ENCODE measurements at places on chromosomes 11 and 22.

GRCh38 chr11:85726381-85726780, 40.4 kb upstream of the CCDC89 start:
- DNase-seq = no peak

GRCh38 chr11:16418428-16419097, 62.2 kb upstream of the SOX6 start:
- DNase-seq = no peak

DNA sequence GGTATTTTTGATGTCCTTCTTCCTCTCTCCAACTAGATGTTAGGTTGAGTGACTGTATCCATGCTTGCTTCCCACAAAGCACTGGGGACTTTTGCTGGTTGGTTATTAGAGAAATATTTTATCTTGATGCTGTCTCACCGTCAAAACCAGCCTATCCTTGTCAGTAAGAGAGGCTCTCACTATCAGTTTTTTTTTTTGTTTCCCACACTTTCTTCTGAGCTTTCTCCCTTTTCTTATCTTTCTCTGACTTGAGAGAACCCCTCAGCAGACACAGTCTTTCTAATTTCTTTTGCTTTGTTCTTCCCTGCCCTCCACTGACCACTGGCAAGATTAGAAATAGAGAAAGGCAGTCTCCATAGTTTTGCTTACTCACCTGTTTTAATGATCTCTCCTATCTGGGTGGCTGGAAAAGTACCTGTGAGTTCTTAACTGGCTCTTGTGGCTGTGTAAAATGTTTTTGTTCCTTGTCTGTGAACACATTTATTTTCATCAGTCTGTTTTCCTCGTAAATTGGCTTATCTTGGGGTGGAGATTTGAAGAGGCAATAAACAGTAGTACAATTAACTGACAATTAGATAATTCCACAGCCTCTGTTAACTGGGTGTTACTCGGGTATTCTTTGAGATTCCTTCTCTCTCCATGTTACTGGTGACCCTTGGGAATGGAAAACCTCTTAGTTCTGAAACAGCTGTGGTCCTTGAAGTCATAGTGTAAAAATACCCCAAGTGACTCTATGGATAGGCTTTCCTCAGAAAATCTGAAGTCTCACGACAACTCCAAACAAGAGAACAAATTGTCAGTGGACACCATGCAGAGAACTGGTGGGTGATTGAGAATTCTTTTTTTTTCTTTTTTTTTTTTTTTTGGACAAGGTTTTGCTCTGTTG, at the start of gene NXPE1:
Gene NXPE1 (minus strand): TSS at position 457 of the 886 bp plus-strand sequence. CDS start 8,680 bp downstream, outside the sequence.
- peak; percentile 8 for DNase-seq

DNA sequence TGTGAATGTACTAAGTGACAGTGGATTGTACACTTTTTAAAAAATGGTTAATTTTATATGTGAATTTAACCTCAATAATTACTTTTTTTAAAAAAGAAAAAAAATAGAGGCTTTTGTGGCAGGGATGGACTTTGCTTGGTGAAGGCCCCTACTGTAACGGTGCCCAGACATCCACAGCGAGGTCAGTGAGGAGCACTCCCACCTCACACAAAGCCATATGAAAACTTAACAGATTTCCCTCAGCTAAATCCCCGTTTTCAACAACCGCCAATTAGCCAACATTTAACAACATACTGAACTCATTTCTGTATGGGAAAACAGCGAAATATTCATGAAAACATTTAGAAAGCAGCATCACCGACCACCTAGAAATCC, 642 bp upstream of the C11orf58 start:
- peak; percentile 28 for DNase-seq

DNA sequence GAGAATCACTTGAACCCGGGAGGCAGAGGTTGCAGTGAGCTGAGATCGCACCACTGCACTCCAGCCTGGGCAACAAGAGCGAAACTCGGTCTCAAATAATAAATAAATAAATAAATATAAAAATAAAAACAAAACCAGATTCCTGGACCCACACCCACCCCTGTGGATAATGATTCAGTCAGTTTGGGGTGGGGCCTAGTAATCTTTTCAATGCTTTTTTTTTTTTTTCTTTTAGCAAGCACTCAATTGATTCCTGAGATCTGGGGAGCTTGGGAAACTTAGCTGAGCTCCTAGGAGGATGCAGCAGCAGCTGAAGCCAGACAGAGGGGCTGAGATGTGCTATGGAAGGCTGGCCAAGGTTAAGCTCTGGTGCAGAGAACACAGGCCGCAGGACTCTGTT, 4.6 kb upstream of the PC start:
- no peak for DNase-seq

DNA sequence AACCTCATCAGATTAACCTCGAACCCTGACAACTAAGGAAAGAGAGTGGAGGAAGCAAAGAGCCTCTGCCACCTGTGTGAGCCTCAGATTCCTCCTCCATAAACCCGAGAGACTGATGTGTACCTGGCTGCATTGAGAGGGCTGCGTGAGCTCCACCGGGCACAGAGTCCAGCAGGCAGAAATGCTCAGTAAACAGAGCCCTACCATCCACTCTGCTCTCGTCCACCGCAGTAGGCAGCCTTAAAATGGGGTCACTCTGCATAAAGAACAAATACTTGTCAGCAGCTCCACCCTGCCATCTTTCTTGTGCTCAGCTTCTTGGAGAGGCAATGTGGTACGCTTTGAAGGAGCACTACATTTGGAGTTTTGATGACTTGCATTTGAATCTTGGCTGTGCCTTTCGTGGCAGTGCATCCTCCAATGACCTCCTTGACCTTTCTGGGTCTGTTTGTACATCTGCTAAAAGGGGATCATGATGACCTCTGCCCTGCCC, 43.0 kb upstream of the CD5 start:
- no peak for DNase-seq

DNA sequence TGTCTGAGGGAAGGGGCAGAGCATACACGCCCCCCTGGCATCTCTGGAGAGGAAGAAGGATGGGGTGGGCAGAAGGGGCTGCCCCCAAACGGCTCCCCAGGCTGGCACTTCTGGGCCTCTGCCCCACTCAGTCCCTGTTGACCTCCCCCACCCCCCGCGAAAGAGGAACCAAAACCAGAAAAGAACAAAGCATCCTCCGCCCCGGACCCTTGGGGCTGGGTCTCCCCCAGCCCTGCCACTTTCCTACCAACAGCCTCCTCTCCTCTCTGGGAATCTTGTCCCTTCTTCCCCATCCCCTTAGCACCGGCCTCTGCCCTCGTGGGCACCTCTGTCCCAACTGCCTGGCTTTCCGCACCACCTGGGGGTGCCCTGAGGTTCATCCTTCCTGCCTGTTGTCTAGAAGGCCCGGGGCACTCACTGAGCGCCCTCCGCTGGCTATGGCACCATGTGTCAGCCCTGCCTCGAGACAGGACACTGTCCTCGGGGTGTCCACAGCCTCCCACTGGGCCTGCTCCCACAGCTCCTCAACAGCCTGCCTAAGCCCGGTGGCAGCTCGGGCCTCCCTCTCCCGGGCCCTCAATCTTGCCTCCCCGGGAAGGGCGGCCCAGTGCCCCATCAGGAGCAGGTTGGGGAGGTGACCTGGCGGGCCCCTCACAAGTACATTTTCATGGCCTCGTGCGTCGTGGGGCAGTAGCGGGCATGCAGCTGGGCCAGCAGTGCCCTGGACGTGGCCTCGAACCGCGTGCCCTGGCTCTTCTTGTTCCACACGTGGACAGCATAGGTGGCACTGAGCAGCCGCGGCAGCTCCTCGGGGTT, 28.2 kb downstream of the A4GALT start:
- DNase-seq = no peak

GRCh38 chr11:103368145-103368544, 258.9 kb downstream of the DYNC2H1 start:
- DNase-seq = no peak

DNA sequence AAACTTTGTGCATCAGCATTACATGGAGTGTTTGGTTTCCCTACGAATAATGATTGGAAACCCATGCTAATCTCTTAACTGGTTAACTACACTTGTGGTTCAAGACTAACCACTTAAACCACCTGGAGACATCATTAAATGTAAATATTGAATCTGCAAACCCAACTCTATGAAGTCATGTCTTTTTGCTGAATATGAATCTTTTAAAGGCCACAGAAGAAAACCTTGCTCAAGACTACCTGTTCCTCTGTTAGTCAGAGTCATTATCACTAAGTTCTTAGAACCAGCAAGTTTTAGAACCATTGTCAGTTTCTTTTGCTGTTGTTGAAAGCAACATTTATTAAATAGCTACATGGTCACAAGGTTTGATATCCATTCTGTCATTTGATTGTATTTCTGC, 70.7 kb downstream of the SIK2 start:
- DNase-seq = no peak

DNA sequence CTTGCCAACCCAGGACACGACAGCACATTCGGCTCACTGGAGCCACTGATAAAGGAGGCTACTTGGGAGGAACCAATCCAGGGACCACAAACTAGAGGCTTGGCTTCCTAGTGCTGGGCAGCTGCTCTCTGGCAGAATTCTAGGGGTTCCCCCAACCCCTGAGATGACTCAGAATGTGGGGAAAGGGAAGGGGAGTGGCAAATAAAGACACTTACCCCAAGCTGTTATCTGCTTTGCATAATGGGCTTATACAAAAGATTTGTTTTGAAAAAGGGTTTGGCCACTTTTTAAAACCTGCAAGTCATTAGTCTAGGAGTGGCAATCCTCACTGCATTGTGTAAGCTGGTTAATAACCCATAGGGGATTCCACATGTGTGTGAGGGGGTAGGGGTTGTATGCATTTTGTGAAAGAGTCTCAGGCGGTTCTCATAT, 64.1 kb upstream of the LMO1 start:
- no peak for DNase-seq

- DNase-seq = no peak
Observed at GRCh38 chr11:117225553-117226170, 6.2 kb downstream of the PCSK7 start.

DNA sequence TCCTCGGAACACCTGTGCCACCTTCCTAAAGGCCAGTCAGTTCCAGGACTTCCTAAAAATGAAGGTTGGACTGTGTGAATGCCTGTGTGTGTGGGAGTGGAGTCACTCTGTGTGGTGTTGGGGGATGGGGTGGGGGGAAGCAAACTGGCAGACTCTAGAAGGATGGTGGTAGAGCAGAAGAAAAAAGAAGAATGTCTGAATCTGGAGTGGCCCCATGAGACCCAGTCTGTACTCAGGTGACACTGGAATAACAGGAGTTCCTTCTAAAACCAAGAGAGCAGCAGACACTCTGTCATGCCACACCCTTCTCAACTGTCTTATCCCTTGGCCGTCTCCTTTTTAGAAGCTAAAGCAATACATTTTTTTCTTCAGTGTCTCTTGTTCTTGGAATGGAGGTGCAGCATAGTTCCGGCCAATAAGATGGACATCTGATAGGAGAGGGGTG, 82.9 kb downstream of the MAML2 start:
- no peak for DNase-seq

GRCh38 chr11:66363805-66364535, 7.6 kb downstream of the SLC29A2 start:
- peak; percentile 32 for DNase-seq

- no peak for DNase-seq
Observed at GRCh38 chr22:36267896-36268485, 15.1 kb downstream of the APOL1 start.

GRCh38 chr22:38613588-38613987, 42.6 kb downstream of the FAM227A start:
- no peak for DNase-seq

- DNase-seq = no peak
Observed at GRCh38 chr11:61751384-61751783, 1.1 kb upstream of the MYRF start.

- no peak for DNase-seq
Observed at GRCh38 chr11:134584001-134584561, 172.0 kb upstream of the B3GAT1 start.

DNA sequence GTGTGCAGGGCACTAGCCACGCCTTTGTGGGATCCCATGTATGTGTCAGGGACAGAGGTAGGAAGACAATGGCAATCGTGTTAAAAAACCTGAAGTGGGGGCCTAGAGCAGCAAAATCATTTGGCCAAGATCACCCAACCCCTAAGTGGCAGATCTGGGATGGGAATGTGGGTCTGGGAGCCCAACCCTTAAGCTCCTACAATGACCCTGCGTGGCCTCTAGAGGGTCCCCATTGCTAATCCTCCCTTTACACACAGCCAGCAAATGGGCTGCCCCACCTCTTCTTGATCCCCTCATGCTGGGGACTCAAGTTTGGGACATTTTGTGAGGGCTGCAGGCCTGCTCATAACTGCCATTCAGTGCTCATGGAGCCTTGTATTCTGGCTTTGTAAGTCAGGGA, 73.2 kb upstream of the SUSD2 start:
- no peak for DNase-seq
